WTC11 (cell line): ENCODE measurements at places on chromosomes 11 and 22. TPM values are rescaled to one million over a fixed set of nuclear protein-coding genes. Genes with fewer than 3 reads are reported as not detected.

DNA sequence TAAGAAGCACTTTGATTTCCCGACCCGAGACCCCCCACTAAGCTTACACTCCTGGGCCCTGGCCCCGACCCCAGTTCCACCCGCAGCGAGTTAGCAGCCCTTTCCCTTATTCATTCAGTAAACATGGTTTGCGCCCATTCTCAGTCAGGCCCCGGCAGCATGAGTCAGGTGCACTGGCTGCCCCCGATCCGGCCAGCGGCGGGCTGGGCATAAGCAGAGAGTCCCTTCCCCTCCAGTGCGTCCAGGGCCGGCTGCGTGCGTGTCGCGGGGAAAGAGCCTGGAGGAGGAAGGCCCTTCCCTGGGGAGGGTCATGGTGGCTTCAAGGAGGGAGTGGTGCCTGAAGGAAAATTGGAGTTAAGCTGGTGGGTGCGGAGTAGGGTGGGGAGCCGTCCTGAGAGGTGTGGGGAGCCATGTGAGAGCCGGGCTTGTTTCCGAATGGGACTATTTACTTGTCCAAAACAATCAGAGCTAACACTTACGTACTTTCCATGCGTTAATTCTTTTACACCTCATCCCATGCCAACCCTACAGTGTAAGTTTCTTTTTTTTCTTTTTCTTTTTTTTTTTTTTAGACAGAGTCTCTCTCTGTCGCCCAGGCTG, 657 bp downstream of the IGHMBP2 start:
- DNase-seq = peak; percentile 24
- peak overlapping the region; percentile 99 for H3K4me3 ChIP-seq
- peaks cover 27% of the 10 kb centered on the region for H3K4me1 ChIP-seq
- H3K27me3 ChIP-seq = no peaks in the 10 kb centered on the region
- H3K27ac ChIP-seq = peak overlapping the region; percentile 65

GRCh38 chr22:19886605-19887255, 32.1 kb upstream of the GNB1L start:
- peaks cover 24% of the 10 kb centered on the region for H3K4me1 ChIP-seq
- DNase-seq = peak; percentile 9
- no peak overlapping the region for H3K4me3 ChIP-seq
- H3K27ac ChIP-seq = no peak overlapping the region

DNA sequence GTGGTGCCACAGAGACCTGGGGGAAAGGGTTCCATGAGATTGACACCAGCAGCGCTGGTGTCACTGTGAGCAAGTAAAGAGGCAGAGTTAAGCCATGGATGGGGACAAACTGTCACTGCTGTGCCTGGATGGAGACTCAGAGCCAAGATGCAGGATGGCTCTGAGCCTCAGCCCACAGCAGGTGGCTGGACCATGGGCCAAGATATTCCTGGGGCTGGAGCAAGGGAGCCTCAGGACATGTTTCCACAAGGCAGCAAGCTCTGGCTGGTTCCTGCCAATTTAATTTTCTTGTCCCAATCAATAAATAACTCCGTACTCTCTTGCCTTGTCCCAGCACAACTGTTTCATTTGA, 23.0 kb downstream of the MYO18B start:
- H3K4me1 ChIP-seq = peaks cover 3% of the 10 kb centered on the region
- peaks cover 5% of the 10 kb centered on the region; the same call in 1 of the 2 replicates for H3K36me3 ChIP-seq
- no peak for DNase-seq

DSCAML1 gene
- 0.25 to 0.90 TPM (median 0.82 TPM) in 3 replicates for total RNA-seq

DNA sequence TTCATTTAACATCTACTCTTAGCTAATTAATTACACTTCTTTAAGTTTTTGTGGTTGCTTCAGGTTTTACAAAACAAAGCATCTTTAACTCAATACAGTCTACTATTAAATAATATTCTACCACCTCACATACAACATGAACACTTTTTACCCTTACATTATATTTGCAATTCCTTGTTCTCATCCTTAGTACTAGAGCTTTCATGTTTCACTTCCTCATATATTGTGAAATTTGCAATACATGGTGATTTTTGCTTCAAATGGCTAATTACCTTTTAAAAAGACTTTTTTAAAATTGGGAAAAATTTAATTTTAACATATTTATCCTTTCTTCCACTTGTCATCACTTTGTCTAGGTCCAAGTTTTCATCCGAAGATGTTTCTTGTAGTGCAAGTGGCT, 37.5 kb downstream of the RSF1 start:
- H3K36me3 ChIP-seq = peaks cover 10% of the 10 kb centered on the region
- H3K4me3 ChIP-seq = no peak overlapping the region
- no peaks in the 10 kb centered on the region for H3K27me3 ChIP-seq
- H3K27ac ChIP-seq = no peak overlapping the region; the same call in 1 of the 2 replicates
- H3K4me1 ChIP-seq = peaks cover 33% of the 10 kb centered on the region
